ENCODE measurements at places on chromosomes 11 and 22. TPM values are rescaled to one million over a fixed set of nuclear protein-coding genes. Genes with fewer than 3 reads are reported as not detected.

Gene CRYBB2
- not detected for total RNA-seq

Gene SPI1
- total RNA-seq: not detected

Gene OR51E2
- 1.9 TPM for total RNA-seq

Gene CELSR1
- 1.7 TPM for total RNA-seq

Gene HIC2
- total RNA-seq: 3.0 TPM

Gene ABCG4
- total RNA-seq: under 0.01 TPM

Gene CD59
- 206 TPM for total RNA-seq

Gene TTLL12
- 27.1 TPM for total RNA-seq

Gene OR6Q1
- not detected for total RNA-seq

Gene CEP126
- total RNA-seq: 0.97 TPM

Gene RRAS2
- 138 TPM for total RNA-seq

Gene MUC15
- not detected for total RNA-seq

Gene MFNG
- under 0.01 TPM for total RNA-seq

Gene OR51I1
- total RNA-seq: not detected

Gene RFPL2
- total RNA-seq: not detected

Gene CYB5R3
- total RNA-seq: 67.0 TPM

Gene TMEM121B
- under 0.01 TPM for total RNA-seq

Gene ACCS
- 12.6 TPM for total RNA-seq
